ENCODE measurements at places on chromosomes 13 and 19.

DNA sequence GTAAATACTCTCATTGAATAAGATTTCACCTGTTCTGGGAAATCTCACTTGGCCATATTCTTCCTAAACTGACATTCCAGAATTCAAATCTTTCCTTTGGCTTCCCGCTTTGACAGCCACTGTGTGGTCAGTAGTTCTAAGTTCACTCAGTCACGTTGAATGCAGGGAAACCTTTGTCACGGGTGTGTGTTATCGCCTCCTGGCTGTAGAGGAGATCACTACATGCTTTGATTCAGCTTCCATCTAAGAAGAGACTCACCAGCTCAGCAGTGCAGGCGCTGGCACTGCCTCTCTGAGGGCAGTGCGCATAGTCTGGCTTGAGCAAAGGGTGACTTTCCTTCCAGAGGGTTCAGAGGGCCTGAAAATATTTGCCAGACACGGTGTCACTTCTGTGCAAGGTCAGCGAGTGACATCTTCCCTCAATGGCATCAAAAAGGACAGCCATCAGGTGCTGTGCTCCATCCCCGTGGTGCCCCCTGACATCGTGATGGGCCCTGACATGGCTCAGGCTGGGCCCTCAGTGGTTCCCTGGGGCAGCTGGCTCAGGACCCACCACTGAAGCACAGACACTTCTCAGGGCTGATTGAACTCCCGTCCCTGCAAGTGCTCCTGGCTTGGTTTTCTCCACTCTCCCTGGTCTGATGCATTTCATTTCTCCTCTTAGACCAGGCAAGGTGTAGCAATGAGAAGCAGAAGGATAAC is 635.4 kb upstream of the ARGLU1 start:
- no peak overlapping the region for H3K4me3 ChIP-seq
- no peaks in the 10 kb centered on the region for H3K27me3 ChIP-seq
- no peaks in the 10 kb centered on the region for H3K36me3 ChIP-seq
- H3K27ac ChIP-seq, result no peak overlapping the region

DNA sequence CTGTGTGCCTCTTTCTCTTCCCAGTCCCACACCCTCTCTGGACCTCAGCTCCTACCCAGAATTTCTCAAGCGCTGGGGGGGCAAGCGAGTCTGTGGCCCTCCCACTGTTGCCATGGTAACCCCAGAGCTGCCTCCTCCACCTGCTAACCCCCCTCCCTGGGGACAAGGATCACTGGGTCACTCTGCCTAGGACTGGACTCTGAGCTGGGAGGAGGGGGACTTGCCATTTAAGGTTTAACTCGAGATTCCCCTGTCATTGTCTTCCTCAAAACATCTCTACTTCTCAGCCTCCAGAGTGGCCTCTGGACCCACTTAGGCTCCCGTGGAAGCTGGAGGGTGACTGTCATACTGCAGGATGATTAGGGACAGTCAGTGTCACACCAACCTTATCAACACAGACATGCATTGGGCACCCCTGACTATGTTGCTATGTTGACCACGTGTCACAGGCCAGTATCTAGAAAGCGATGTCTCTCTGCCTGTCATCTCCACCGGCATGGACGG is 2.2 kb downstream of the PALM3 start:
- no peak for DNase-seq
- H3K4me3 ChIP-seq, result no peak overlapping the region
- no peaks in the 10 kb centered on the region for H3K36me3 ChIP-seq
- H3K4me1 ChIP-seq, result peaks cover 3% of the 10 kb centered on the region
- no peak overlapping the region for H3K27ac ChIP-seq
- peaks cover 4% of the 10 kb centered on the region for H3K27me3 ChIP-seq

GRCh38 chr19:45322311-45322710 is 364 bp downstream of the CKM start:
- no peak overlapping the region for H3K27ac ChIP-seq
- DNase-seq, result no peak
- no peak overlapping the region for H3K4me3 ChIP-seq
- peaks cover 21% of the 10 kb centered on the region for H3K27me3 ChIP-seq

DNA sequence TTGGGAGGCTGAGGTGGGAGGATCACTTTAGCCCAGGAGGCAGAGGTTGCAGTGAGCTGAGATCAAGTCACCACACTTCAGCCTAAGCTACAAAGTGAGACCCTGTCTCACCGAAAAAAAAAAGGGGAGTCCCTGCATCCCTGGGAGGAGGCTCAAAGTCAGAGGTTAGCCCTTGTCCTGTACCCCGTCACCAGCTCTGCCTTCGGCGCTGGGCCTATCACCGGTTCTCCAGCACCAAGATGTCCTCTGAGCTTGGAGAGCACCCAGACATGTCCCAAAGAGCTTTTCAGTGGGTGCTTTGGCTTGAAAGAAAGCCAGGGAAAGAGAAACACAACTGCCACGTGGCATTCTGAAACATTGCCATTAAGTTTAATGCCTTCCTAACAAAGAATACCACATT is 356.9 kb upstream of the TSHZ3 start:
- H3K4me3 ChIP-seq, result no peak overlapping the region
- DNase-seq, result no peak
- H3K4me1 ChIP-seq, result no peaks in the 10 kb centered on the region
- H3K27ac ChIP-seq, result no peak overlapping the region

DNA sequence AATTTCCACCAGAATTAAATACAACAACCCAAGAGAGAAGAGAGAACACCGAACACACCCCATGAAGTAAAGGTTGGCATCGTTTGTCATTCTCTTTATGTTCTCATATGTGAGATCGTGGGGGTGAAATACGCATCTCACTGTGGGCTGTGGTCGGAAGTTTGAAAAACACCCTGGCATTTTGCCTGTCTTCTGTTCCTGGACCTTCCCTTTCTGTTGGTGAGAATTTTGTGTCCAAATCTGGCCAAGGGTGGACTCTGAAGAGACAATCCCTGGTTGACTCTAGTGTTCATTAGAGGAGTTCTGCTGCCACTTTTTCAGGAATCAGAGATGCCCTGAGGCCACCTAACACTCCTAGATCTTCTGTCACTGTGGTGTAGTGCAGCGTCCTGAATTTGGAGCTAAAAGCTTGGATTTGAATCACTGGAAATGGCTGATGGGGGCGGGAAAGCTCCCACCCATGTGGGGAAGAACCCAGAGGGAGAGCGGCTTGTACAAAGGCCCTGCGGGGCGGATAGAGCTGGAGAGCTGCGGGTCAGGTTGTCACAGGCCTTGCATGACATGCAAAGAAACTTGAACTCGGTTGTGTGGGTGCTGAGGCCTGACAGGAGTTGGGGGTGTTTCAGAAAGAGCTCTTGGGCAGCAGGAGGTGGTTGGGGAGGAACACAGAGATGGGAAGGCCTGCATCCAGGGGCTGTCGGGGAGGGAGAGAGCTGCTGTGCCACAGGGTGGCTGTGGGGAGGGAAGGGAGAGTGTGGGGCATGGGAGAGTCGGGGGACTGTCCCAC is 11.1 kb upstream of the SPATA13 start:
- H3K27me3 ChIP-seq, result no peaks in the 10 kb centered on the region
- no peak for DNase-seq
- H3K36me3 ChIP-seq, result no peaks in the 10 kb centered on the region
- H3K27ac ChIP-seq, result peak overlapping the region; percentile 25
- no peak overlapping the region for H3K4me3 ChIP-seq
